ENCODE measurements at places on chromosomes 3 and 15. TPM values are rescaled to one million over a fixed set of nuclear protein-coding genes. Genes with fewer than 3 reads are reported as not detected.

GRCh38 chr3:188573956-188574355 is 420.0 kb downstream of the LPP start:
- DNase-seq = no peak

DNA sequence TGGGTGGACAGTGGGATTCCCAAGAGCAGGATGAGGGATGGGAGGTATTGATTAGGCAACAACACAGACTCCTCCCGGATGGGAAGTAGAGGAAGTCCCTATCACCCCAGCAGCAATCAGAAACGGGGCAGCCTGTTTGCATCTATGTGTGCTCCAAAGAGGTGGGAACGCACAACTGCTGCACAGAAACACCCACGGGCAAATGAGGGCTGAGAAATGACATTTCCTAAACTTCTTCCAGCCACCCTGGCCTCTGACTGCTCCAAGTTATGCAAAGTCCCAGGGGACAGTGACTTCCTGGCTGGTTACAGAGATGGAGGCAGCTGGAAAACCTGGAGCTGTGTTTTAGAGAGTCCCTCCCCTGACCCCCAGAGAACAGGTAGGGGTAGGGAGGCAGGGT is 42.6 kb downstream of the HCN4 start:
- DNase-seq = no peak

DNA sequence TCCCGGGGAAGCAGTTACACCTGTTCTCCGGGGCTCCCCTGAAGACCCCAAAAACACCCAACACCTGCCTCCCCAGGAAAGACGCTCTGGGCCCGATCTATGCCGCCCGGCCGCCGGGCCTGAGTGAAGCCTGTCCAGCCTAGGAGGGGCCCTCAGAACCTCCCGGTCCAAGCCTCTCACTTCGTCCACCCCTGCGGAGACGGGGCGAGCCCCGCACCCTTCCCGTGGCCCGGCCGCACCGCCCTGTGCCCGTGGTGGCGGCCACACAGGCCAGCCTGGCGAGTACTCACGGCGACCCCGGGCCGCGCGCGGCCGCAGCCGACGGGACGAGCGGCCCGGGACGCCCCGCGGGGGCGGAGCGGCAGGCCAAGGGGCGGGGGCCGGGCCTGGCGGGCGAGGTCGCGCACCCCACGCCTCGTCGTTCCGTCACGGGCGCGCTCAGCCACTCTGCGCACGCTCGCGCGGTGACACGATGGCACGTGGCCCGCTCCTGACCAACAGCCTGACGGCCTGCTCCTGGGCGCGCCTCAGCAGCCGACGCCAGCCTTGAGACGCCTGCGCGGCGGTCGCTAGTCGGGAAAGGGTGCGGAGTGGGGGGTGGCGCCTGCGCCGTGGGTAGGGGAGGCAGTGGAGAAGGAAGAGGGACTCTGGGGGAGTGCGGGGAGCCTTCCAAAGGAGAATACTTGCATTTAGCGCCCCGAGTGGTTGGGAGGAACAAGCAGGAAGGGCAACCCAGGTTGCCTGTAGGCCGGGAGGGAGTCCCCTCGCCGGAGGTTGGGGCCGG is at the start of gene PARP6:
TSS of gene PARP6 (minus strand) at position 342 of the 784 bp plus-strand sequence. CDS start 5,077 bp downstream, outside the sequence.
- peak; percentile 96 for DNase-seq

GRCh38 chr3:9730657-9731205 is 804 bp upstream of the BRPF1 start:
- DNase-seq = no peak

- DNase-seq = no peak
These were observed 91.8 kb downstream of the MRPL46 start for GRCh38 chr15:88375234-88375927.

DNA sequence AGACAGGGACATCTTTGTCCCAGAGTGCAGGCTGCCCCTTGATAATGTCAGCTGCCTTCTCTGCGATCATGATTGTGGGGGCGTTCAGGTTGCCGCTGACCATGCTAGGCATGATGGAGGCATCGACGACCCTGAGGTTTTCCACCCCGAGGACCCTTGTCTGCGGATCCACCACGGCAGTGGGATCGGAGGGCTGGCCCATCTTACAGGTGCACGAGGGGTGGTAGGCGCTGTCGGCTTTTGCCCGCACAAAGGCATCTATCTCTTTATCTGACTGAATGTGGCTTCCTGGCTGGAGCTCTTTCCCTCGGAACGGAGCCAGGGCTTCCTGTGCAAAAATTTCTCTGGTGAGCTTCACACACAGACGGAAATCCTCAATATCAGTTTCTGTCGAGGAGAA is 28.4 kb downstream of the CHDH start:
- no peak for DNase-seq

Gene HCLS1
- 0.13 TPM for total RNA-seq

Gene TNNC1
- 0.24 TPM for total RNA-seq

Gene FBXO45
- 14.0 TPM for total RNA-seq

Gene WDR93
- not detected for total RNA-seq

Gene HIGD1A
- total RNA-seq = 193 TPM

All from SK-MEL-5 (cell line).